AG10803 (cell line): ENCODE measurements at places on chromosomes 1 and 21.
A peak's percentile ranks its signal among the peaks of the same experiment; 100 is the strongest.

DNA sequence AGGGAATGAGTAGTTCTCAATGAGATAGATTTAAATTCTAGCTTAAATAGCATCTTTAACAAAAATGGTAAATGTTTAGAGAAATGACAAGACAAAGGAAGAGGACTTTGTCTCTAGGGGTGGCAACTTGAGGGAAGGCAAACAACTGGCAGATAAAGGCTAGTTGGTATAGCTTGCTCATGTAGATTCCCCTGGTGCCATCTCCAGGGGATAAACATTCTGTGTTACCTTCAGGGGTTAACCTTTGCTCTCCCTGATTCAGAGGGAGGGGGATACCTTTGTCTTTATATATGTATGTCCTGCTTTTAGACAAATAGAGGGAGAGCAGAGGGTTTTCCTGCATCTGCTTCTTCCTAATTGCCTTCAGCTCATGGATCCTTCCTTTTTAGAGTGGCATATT lies 153.7 kb upstream of the L1TD1 start:
- DNase-seq, result no peak

DNA sequence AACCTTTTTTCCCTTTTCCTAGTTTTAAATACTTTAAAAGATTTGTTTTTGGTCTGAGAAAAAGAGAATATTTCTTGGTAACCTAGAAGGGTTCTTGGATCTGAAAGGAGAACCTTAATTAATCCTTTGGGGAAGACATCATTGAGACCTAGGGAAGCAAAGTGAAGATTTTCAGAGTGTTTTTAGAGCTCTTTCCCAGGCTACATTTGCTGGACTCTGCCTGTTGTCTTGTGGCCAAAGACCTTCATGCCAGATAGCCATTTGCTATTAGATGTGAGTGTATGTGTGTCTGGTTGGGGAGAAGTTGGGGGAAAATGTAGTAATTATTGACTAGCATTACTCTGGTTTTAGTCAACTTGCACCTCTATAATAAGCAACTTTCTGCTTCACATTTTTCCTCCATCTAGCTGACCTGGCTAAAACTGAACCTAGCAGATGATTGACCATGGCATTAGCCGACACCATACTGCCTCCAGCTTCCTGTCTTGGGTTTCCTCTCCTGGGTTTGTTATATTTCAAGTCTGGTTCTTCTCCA lies 239.1 kb downstream of the USP25 start:
- no peak for DNase-seq

GRCh38 chr1:115980998-115981993 lies 5.0 kb downstream of the SLC22A15 start:
- peak; percentile 69 for DNase-seq

- DNase-seq, result no peak
Measured at GRCh38 chr1:213464786-213465460, 413.9 kb downstream of the RPS6KC1 start.

DNA sequence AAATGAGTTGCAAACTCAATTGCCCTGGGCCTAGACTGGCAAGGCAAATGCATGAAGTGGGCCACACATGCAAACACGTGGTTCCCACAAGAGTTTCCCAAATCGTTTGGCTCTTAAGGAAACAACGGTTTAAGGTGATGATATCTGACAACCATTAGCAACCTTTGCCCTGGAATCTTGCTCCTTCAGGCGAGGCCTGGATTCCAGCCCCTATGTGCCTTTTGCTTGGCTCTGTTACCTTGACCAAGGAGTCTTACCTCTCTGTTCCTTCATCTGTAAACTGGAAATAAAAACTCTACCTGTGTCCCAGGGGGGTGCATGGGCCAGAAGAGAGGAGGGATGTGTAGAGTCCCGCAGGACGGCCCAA lies 72.1 kb upstream of the CASZ1 start:
- no peak for DNase-seq

GRCh38 chr1:35863881-35864625 lies 19.0 kb upstream of the AGO1 start:
- no peak for DNase-seq

DNA sequence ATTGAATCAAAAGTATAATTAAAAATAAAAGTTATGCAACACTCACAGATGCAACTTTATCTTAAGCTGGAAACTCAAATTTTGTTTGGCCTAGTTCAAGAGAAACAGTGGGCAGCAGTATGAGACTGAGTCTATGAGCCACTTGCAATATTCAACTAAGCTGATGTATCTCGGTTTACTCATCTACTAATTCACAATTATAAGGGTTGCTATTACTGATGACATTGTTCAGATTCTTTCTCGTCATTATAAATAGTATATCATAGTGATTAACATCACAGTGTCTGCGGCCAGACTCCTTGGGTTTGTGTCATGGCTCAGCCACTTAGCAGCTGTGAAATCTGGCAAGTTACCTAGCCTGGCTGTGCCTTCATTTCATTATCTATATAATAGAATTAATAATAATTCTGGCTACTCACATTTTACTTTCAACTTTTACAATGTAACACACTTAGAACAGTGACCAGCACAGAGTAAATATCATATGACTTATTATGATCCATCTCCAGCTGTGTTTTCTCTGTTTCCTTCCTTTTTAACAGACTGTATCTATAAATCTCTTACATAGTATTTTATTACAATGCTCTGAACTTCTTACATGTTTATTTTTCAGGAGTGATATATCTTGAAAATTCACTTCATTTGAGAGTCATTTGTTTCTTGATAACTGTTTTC lies 194.3 kb upstream of the RGS18 start:
- no peak for DNase-seq

- DNase-seq, result no peak
Measured at GRCh38 chr1:63705078-63705477, 68.7 kb upstream of the ROR1 start.

DNA sequence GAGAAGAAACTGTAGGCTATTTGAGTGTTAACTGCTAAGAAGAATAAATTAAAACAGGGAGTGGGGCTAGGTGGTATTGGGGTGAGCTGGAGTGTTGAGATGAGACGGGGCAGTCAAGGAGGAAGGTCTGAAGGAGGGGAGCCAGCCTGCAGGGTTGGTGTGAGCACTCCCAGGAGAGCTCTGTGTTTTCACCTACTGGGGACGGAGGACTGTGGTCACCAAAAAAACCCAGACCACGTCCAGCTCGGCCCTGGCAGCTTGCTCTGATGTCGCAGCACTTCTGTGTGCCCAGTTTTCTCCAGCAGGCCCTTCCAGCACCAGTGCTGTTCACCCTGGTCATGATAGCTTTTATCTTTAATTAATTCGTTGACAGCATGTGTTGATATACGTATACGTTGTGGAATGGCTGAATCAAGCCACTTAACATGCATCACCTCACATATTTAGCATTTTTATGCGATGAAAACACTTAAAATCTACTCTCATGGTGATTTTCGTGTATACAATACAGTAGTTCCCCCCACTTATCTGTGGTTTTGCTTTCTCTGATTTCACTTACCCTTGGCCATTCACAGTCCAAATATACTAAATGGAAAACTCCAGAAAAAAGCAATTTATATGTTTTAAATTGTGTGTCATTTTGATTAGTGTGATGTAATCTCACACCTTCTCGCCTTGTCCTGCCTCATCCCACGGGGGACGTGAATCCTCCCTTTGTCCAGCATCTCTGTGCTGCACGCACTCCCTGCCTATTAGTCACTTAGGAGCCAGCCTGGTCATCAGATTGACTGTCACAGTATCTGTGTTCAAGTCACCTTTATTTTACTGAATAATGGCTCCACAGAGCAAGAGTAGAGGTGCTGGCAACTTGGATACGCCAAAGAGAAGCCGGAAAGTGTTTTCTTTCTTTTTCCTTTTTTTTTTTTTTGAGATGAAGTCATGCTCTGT lies 12.3 kb downstream of the FAM3B start:
- no peak for DNase-seq

GRCh38 chr21:41743321-41744027 lies 23.4 kb downstream of the RIPK4 start:
- no peak for DNase-seq

- DNase-seq, result no peak
Measured at GRCh38 chr1:89309828-89310227, 37.2 kb upstream of the GBP5 start.

DNA sequence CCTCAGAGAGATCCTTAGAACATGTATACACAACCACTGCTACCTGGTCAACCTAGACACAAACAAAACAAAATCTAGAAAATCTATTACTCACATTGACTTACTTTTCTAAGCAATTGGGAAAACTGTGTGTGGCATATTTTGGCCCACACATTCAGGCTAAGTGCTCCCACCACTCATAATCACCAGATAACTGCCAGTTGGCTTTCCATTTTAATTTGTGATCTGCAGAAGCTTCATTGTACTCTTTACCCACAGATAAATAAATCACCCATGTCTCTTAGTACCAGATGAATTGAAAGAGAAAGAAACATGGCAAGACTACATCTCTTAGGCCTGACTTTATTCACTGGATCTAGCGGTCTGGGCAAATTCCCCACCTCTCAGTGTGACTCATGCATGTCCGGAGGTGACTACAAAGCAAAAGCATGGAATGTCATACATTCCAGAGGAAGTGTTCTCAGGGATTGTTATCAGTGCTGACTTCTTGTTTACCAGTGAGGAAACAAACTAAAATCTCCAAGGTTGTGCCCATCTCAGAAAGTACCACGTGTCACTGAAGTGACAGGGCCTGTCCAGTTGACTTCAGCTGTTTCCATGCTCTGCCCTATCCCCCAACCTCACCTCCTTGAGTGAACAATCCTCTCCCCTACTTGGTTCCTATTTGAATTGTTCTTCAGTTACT lies 52.4 kb upstream of the BCL10 start:
- peak; percentile 99 for DNase-seq

- DNase-seq, result no peak
Measured at GRCh38 chr1:58837886-58838285, 54.0 kb upstream of the JUN start.

DNA sequence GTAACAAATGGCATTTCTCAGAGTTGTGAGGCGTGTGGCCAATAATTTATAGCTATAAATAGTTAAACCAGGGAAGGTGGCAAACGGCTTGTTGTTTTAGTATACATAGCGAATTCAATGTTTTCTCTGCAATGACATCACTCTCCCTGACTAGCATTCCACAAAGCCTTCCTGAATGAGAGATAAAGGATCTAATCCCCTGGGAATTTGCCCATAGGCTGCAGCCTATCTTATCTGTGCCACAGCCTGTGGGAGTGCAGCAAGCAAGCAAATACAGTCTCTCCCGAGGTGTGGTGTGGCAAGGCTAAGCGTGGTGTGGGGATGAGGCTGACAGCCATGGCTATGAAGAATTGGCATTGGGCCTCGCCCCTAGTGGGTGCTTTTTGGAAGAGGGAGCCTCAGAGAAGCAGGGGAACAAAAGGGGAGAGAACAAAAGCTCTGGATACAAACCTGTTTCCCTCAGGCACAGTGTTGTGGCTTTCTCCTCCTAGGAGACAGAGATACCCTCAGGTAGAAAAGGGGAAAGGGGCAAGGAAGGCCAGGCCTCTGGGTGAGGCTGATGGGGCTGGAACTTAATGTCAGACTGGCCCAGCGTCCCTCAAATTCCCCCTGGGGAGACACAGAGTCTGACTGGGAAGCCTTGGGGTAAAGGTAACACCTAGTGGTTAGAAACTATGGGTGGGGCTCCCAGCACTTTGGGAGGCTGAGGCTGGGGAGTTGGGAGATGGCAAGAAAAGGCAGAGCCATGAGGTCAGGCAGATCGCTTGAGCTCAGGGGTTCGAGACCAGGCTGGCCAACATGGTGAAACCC lies 8.9 kb downstream of the TAGLN2 start:
- peak; percentile 72 for DNase-seq

GRCh38 chr1:10773376-10773775 lies 23.1 kb downstream of the CASZ1 start:
- no peak for DNase-seq

GRCh38 chr1:246602194-246602593 lies 35.9 kb downstream of the CNST start:
- DNase-seq, result peak; percentile 57

DNA sequence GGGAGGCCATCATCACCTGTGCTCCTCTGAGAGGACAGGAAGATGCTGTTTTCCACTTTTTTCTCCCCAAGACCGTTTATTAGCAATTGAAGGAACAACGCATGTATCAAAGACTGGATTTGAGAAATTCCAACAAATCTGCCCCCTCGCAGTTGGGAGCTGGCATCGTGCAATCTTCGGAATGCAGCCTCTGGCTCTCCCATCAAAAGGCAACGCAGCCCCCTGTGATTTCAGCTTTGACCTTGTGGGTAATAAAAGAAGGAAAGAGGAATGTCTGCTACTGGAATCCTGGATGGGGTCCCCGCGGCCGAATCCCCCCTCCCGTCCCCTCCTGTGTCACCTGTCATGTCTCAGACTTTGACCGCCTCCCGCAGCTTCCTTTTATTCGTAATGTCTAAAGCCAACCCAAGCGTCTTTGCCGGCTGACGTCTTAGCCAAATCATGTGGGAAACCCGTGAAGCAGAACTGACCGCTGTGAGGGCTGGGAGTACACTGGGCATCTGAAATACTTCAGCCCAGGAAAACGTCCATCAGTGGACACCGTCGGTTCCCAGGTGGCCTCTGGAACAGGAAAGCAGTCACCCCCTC lies 101.5 kb downstream of the WDR4 start:
- DNase-seq, result no peak

GRCh38 chr1:162736633-162737067 lies 53.9 kb upstream of the HSD17B7 start:
- no peak for DNase-seq

- DNase-seq, result peak; percentile 37
Measured at GRCh38 chr1:162632698-162633080, 425 bp downstream of the DDR2 start.

DNA sequence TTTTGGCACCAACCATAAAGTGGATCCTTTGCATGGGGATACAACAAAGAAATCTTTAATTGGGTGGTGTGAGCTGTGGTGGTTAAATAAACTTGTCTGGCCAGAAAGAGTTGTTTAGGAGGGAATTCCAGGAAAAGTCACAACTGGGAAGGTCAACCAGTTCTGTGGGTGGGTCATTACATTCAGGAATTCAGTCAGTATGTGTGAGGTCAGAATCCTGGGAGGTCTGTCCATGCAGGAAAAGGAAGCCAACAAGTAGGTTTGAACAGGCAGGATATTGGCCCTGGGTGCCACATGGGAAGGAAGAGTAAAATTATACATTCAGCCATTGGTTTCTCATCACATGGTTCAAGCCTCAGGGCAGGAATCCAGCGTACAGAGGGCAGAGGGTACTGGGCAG lies 162.3 kb upstream of the ADAMTS5 start:
- DNase-seq, result peak; percentile 16

GRCh38 chr1:19006837-19007271 lies 50.4 kb upstream of the IFFO2 start:
- DNase-seq, result no peak

- DNase-seq, result peak; percentile 46
Measured at GRCh38 chr21:33971492-33972013, 55.9 kb upstream of the ATP5PO start.

GRCh38 chr1:229699613-229700267 lies 73.7 kb downstream of the URB2 start:
- peak; percentile 60 for DNase-seq

GRCh38 chr1:203636291-203636690 lies 9.7 kb downstream of the ATP2B4 start:
- DNase-seq, result no peak

DNA sequence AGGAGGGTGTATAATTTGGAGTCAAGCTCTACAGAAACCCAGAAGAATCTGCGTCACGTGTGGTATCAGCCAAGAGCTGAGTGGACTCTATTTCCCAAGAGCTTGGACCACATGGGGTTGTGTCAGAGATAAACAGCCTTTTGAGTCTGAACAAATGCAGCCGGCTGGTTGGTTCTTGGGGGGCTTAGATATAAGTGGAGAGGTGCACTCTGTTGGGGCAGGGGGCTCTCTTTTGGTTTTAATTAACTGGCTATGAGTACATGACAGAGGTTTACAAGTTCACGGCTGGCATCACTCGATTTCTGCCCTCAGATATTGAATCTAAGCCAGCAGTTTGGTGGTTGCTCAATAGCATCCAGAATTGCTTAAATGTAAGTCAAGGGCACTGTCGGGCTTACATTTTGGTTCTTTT lies 501 bp upstream of the MRAP start:
- peak; percentile 46 for DNase-seq

GRCh38 chr1:42680055-42680454 lies 2.2 kb upstream of the YBX1 start:
- DNase-seq, result no peak
